ENCODE measurements at places on chromosomes 16 and 17.

- no peak for DNase-seq
Measured at GRCh38 chr17:59423903-59424302, 92.4 kb downstream of the YPEL2 start.

- DNase-seq = peak; percentile 11
Measured at GRCh38 chr16:17470908-17471718, at the start of gene XYLT1. XYLT1 (minus strand) TSS chr16:17470960; CDS start chr16:17470796, 164 bp downstream.

GRCh38 chr17:78717431-78717980 is 64.6 kb downstream of the CYTH1 start:
- DNase-seq = no peak

GRCh38 chr16:30092373-30093010 is 768 bp upstream of the TBX6 start:
- DNase-seq = peak; percentile 99

DNA sequence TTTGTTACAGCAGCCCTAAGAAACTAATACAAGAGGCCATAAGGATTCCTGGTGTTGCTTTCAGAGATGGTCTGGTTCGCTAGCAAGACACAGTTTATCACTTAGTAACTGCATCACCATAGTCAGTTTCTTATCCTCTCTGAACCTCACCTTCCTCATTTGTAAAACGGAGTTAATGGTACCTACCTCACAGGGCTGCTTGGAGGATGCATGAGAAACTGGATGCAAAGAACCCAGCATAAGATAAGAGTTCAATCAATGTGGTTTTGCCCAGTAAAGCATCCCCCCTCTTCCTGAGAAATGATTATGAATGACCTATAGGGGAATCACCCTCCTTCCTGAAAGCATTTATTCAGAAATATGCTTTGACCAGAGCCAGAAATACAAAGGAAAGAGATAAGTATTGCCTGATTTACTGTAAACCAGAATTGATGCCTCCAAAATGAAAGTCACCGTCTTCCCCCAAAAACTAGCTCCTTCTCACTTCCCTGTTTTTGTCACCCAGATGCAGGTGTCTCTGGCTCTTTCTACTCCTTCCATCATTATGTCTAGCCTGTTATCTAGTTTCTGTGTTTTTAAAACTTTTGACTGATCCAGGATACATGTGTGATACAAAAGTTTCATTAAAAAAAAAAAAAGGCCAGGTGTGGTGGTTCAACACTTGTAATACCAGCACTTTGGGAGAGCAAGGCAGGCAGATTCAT is 2.8 kb upstream of the TEFM start:
- DNase-seq = no peak

DNA sequence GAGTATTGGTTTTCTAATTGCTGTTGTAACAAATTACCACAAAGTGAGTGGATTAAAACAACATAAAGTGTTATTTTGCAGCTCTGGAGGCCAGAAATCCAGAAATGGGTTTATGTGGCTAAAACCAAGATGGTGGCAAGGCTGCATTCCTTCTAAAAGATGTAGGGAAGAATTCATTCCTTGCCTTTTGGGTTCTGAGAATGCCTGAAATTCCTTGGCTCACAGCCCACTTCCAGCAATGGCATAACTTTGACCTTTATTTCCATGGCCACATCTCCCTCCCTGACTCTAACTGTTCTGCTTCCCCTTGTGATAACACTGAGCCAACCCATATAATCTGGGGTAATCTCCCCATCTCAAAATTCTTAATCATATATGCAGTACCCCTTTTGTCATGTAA is 269.6 kb upstream of the RPL38 start:
- no peak for DNase-seq

GRCh38 chr17:33291248-33292200 is 1.6 kb downstream of the ASIC2 start:
- DNase-seq = peak; percentile 43

DNA sequence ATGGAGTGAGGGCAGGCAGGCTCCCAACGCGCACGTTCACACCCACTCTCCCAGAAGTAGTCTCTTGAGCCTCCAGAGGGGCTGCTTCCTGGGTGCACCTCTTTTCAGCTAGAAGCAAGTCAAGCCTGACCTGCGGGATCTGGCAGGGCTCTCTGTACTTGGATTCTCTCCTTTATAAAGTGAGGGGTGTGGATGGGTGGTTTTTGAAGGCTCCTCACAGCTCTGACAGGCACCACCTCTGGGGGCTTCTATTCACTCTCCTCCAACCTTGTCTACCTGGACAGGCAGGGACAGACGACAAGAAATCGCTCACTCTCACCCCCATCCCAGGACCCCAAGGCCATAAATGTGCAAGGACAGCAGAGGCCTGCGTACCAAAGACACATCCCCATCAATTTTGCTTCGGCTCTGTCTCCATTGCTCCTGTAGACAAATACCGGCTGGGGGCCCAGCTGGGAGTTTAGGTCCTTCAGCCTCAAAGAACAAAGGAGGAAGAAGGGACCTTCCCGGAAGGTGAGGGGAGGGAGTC is 814 bp upstream of the DYNLL2 start:
- no peak for DNase-seq

DNA sequence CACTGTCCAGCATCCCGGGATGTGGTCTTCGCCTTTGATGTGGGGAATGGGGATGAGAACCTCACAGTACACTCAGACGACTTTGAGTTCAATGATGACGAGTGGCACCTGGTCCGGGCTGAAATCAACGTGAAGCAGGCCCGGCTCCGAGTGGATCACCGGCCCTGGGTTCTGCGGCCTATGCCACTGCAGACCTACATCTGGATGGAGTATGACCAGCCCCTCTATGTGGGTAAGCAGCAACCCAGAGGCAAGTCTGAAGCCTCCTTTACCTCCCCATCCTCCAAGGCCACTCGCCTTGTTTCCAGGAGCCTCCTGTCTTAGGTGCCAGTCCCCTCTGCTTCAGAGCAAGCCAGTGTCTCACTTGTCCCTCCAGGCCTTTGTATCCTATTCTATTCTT is 10.2 kb downstream of the CNTNAP1 start:
- no peak for DNase-seq

DNA sequence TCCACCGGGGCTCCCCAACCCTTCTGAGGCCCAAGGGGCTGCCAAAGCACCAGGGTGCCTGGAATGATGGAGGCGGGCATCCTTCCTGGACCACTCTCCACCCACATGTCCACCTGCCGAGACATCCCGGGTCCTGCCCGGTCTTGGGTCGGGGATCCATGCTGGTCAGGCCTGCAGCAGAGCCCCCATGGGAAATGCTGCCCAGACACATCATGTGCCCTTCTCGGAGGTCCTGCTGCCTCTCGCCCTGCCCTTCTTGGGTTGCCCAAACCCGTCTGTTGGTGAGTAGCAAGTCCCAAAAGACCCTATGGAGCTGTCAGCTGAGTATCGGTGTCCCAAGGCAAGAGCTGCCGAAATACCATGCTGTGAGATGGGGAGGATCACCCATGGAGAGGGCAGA is 14.8 kb upstream of the GAA start:
- no peak for DNase-seq

- peak; percentile 43 for DNase-seq
Measured at GRCh38 chr16:31348579-31348978, 6.4 kb upstream of the ITGAX start.

DNA sequence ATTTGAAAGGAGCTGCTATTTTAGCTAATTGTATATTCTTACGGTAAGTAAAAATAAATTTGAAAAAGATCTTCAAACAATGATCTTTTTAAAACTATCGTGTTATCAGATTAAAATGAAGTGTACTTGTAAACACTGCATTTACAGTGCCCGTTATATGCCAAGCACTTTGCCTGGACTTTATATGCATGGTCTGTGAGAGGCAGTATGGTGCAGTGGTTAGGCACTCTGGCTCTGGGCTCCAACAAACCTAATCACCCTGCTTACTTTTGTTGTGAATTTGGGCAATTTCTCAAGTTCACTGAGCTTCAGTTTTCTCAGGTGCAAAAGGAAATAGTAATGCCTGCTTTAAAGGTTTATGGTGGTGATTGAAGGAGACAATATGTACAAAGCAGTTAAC is 1.4 kb downstream of the PMP22 start:
- DNase-seq = no peak

DNA sequence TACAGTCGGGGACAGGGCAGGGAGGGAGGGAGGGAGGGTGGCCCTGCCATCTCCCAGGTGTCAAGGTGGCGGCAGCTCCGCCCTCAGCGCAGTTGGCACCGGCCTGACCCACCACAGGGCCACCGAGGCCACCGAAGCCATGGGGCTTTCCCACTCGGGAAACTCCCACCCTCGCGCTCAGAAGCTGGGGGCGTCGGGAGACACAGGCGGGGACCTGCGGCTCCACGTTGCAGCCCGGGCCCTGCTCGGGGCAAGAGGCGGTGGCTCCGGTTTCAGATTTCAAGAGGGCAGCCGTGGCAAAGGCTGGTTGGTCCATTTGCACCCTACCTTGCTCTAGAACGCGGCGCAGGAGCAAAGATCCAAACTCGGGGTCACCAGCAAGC is 544 bp downstream of the CYB561 start:
- DNase-seq = no peak

- no peak for DNase-seq
Measured at GRCh38 chr17:56751145-56751738, 82.5 kb downstream of the C17orf67 start.

DNA sequence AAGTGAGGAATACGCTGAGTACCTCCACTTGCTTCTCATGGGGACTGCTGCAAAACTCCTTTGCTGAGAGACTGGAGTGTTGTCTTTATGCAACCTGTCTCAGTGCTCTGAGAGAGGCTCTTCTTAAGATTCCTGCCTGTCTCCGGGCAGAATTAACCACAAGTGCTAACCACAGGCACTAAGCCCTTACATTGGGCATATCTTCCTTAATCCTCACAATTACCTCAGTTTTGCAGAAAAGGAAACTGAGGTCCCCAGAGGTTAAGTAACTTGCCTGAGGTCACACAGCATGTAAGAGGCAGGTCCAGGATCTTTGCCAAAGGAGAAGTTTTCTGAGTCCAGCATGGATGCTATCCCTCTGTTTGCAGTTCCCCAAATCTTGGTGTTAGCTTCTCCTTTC is 86.0 kb downstream of the GP2 start:
- peak; percentile 3 for DNase-seq

DNA sequence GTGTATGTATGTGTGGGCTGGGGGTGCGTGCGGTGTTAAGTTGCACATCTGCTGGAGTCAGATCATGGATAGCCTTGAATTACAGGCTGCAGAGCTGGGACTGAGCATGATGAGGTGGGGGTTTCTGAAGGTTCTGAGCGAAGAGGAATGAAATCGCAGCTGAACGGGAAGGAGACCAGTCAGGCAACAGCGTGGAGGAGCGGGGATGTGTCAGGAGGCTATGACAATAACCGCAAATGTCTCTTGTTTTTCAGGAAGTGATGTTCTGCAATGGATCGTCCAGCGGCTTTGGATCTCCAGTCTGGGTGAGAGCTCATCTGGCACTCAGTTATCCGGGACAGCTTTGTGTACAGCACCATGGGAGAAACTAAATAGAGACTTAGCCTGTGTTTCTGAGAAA is 20.9 kb downstream of the RGS9 start:
- DNase-seq = peak; percentile 82

DNA sequence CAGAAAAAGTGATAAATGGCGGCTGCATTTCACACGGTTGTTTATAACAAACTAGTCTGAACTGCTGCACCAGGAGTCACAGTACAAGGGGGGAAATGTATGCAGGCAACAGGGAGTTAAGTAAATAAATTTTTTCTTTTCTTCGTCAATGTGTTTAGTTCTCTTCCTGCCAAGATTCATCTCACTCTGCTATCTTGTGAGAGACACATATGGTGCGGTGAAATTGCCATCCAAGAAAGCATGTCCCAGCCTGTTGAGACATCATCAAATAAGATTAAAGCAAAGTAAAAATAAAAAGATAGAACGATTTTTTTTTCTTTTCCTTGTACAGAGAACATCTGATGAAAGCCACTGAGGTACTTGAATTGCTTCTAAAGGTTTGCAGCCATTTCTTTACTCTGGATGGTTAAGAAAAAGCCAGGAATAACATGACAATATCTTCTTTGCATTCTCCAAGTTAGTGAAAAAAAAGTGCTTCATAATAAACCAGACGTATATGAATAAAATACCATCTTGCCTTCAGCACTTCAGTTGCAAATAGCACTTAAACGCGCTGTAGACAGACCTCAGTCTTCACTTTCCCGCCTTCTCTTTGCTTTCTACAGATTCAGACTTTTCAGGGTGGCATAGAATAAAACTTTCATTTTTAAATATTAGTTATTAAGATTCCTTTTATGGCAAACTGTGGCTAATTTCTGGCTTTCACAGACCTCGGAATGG is 506.2 kb upstream of the ZFHX3 start:
- DNase-seq = no peak

DNA sequence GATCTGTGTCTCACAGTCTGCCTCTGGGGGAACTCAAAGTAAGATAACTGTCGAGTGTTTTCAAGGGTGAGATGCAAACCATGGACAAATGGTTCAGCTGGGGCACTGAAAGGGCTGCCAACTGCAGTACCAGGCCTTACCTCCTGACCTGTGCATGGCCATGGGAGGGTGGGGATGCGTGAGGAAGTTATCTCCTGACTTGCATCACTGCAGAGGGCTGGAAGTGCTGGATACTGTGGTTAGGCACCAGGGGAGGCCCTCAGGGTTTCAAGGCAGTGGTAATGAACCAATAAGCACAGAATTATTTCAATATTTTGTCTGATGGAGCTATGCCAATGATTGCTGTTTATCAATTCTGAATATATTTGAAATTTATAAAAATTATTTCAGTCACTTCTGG is 159.2 kb downstream of the CYLD start:
- DNase-seq = no peak

GRCh38 chr17:43897831-43898230 is 9.5 kb downstream of the MPP2 start:
- no peak for DNase-seq

DNA sequence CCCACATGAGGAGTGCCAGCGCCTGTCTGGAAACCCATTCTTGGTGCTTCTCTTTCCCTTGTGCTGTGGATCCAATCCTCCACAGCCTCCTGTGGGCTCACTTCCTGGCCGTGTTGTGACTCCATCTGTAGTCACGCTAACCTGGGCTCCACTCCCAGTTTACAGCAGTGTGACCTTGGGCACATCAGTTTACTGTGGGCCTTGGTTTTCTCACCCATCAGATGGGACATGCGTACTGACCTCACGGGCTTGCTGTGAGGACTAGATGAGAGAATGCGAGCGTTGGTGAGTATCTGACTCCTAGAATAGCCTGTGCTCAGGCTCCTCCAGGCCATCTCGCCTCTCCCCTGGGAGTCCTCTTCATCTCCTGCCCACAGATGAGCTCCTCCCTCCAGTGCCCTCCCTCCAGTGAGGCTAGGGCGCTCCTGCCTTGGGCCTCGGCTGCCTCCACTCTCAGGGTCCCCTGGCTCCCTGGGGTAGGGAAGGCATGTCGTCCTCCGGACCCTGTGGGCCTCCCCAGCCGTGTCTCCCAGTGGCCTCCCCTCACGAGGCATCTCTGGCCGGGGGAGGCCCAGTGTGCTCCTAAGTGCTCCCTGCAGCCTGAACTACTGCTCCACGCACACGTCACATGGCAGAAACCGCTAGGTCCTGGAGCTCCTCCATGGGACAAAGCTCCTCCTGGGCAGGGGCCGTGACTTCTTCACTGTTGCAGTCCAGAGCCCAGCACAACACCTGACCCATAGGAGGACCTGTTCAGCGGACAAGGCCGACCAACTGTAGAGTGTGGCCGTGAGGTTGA is 5.2 kb upstream of the FOXJ1 start:
- DNase-seq = no peak

Data from KBM-7 (cell line).